Activated T-cell treated with anti-CD3 and anti-CD28 coated beads, Interleukin-2, amount 50 U/mL, for 48 hours (primary cell): ENCODE measurements at places on chromosomes 3 and 15.

DNA sequence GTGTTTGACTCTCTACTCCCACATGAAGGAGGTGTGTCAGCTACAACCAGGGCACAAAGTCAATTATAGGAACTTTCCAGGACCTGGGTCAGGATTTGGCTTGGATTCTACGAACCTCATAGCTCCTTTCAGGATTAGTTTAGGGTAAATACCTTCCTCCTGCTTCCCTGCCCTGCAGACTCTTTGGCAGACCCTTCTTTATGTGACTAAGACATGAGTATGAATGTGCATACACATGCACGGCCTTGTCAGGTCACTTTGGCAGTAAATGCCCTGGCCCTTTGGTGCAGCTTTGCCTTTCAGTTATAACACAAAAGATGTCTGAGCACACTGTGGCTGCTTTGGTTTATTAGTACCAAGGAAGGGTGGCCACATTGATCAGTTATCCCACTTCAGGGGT, 68.9 kb downstream of the GHSR start:
- no peak for DNase-seq

DNA sequence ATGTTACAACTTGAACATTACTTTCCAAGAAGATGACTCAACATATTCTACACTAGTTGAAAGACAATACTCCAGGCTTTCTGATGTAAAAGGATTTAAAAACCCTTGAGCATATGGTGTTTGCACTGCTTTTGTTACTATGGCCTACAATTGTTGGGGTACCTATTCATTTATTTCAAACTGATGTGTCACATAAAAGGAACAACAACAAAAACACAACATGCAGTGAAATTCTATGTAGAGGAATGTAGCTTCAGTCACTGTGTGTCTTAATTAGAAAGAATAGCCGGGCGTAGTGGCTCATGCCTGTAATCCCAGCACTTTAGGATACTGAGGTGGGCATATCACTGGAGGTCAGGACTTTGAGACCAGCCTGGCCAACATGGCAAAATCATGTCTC, 1.6 kb downstream of the SPATA16 start:
- no peak for DNase-seq

- DNase-seq, result no peak
Observed at GRCh38 chr3:3356846-3357245, 177.4 kb upstream of the CRBN start.

GRCh38 chr15:66777054-66777453, 75.0 kb downstream of the SMAD6 start:
- DNase-seq, result no peak

DNA sequence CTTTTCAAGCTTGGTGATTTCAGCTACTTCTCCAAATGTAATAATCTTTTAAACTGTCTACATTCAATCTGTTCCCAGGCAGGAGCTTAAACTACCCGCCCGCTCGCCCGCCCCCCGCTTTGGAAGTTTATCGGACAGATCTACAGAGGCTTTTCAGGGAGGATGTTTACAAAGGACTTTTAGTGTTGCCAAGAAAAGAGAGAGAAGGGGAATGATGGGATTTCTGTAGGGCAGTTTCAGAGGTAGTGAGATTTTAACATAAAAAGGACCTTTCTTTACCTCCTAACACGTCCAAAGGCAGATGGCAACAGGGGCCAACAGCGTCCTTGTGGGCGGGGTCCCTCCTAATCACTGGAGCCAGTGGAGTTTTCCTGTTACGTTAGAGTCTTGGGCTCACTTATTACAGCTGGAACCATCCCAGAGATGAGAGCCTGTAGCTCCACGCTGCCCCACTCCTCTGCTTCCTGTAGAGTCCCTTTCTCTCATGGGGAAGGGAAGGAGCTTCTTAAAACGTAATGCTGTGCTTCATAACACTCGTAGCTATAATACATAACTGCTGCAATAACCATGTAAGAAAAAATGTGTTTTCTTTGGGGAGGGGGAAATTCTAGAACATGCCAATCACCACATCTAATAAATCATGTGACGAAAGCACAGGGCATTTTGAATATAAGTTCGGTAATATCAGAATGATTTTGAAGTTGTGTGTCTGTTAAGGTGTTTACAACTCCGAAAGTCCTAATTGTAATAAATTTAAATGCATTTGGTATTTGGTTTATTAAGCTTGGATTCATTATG, 30.9 kb downstream of the HES1 start:
- no peak for DNase-seq

DNA sequence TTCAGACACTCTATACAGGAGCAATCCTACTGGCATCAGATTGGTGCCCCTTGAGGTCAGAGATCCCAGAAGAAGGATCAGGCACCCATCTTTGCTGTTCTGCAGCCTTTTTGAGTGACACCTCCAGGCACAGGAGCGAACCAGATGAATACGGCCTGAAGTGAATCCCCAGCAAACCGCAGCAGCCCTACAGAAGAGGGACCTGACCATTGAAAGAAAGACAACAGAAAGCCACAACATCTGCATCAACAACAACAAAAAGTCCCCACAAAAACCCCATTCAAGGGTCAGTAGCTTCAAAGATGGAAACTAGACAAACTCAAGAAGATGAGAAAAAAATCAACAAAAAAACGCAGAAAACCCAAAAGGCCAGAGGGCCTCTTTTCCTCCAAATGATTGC, 130.4 kb downstream of the PPM1L start:
- DNase-seq, result no peak

DNA sequence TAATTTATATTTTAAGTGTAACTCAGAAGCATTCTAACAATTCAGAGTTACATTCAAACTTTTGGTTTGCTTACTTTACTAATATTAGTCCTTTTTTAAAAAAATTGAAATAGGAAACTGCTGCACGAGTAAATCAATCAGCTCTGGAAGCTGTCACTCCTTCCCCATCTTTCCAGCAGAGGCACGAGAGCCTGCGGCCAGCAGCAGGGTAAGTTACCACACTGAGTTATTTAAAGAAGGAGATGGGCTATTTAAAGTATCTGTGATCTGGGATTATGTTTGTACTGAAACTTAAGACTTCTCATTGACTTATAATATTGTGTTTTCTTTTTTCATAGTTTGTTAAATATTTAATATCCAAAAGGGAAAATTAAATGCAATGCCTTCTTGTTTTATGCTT, 29.3 kb downstream of the APPL1 start:
- no peak for DNase-seq

- DNase-seq, result no peak
Observed at GRCh38 chr3:49805367-49805782, 2.3 kb downstream of the INKA1 start.

GRCh38 chr3:50515565-50516439, 12.4 kb upstream of the CACNA2D2 start:
- DNase-seq, result no peak

- no peak for DNase-seq
Observed at GRCh38 chr3:53080612-53081205, 34.8 kb upstream of the SFMBT1 start.

GRCh38 chr15:38514601-38515000, 50.0 kb downstream of the RASGRP1 start:
- DNase-seq, result no peak

DNA sequence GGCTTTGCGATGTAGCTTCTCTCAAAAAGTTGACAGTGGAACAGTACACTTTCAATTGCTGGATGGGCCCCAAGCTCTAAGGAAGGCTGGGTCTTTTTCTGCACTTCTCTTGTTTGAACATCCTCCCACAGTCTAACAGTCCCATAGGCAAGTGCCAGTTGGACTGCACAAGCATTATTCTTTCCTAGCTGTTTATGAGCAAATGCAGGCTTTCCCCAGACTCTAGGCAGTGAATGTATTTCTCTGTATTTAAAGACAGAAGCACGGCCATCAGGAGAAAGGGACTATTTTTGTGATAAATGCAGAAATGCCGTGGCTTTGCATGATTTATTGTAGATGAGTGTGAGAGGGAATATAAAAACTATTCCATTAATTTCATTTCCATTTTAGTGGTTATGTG, 539.3 kb upstream of the LMCD1 start:
- no peak for DNase-seq

- no peak for DNase-seq
Observed at GRCh38 chr3:49553324-49553691, 969 bp upstream of the BSN start.

DNA sequence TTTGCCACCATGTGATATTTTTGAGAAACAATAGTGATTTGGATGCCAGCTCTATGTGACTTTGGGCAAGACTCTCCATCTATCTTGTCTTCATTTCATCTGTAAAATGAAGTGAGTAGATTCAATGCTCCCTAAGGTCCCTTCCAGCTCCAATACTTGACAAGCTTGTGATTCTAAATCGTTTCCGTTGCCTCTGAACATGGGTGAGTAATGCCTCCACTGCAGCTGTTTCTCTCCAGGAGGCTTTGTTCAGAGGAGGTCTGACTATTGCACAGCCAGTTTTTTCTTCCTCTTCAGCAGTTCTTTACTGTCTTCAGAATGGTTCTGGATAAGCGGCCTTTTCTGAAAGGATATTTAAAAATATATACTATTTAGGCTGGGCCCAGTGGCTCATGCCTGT, 14.8 kb upstream of the TMOD3 start:
- DNase-seq, result no peak

DNA sequence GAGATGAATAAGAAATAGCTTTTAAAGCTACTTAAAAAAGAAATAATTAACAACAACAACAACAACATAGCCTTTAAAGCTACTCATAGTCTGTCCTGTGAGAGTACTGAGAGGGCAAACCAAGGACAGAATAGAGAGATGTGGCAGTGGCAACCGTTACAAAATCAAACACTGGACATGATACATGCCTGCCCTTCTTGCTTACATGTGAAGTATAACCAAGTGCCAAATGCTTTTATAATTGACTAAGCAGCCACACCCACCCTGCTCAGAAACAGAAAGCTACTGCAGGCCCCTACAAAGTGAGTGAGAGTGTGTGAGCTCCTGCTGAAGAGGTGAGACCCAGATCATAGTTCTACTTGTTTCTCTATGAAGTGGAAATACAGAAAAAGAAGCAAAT, 38.4 kb downstream of the NDUFB4 start:
- DNase-seq, result no peak

DNA sequence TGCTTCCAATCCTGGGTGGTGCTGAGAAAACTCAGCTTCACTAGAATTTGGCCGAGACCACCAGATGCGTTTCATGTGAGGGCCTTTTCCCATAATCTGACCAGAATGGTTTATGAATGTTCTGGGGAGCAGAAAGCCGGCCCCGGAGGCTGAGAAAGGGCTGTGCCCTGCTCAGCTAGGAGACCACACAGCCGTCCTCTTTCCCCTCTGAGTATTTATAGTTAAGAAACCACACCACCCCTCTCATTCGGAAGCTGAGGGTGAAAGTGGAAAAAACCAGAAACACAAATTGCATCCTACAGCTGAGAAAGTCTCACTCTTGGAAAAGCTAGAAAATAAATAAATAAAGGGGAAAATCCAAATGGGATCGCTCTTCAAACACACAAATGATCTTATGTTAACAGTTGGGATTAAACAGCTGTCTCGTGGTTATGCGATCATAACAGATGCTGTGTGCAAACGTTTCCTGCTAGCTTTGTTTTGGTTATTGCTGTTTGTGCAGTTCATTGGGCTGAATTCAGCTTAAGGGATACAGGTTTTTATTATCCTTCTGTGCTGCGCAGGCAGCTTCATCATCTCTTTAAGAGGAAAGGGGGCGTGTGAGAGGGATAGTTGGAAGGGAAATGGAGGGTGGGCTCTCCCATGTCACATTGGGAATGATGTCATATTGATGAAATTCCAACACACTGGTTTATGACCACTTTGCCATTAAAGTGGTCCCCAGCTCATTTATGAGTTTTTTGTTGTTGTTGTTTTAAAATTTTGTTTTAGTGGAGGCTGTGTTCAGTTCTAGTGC, 1026.2 kb upstream of the NR2F2 start:
- no peak for DNase-seq

DNA sequence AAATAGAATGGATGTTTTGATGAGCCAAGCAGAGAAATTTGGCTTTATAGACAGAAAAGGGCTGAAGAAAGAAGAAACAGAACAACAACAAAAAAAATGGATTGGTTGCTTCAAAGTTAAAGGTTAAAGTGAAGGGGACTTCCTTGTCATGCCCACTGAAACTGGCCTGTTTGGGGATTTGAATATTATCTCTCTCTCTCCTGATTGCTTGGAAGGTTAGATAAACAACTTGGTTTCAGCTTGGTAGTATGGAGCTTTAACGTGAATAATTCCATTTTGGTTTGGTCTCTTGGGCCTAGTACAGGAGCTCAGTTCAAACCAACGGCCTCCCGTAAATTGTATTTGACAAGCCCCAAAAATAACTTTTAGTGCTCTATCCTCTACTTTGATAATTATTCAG, 70.8 kb upstream of the MBNL1 start:
- no peak for DNase-seq

- DNase-seq, result no peak
Observed at GRCh38 chr3:54822206-54822605, 105.7 kb downstream of the LRTM1 start.

- peak; percentile 49 for DNase-seq
Observed at GRCh38 chr3:101643861-101644613, 32.9 kb downstream of the ZBTB11 start.

GRCh38 chr15:94509259-94509658, 277.9 kb downstream of the MCTP2 start:
- no peak for DNase-seq

GRCh38 chr3:46900356-46900755, 22.8 kb downstream of the PTH1R start:
- no peak for DNase-seq

- no peak for DNase-seq
Observed at GRCh38 chr3:31355807-31356206, 176.9 kb upstream of the STT3B start.

DNA sequence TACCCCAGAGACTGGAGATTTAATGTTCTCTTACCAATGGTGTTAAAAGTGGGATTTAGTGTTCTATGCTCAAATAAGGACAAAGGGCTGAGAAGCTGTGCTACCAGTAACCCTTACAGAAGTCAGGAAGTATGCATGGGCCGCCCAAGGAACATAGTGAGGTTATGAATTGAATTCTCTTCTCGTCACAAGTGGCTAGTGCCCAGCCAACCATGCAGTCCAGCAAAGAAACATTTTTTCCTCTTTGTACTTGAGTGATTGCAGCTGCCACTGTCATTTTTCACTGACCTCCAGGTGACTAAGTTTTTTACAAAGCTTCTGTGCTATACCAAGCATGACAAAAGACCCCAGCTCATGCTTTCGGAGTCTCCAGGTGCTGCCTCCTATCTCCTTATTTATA, 110.6 kb upstream of the DCBLD2 start:
- DNase-seq, result no peak
